ENCODE measurements at places on chromosomes 7 and 10. TPM values are rescaled to one million over a fixed set of nuclear protein-coding genes. Genes with fewer than 3 reads are reported as not detected.

Gene GNGT1
- total RNA-seq = not detected

Gene BAMBI
- 5.8 TPM for total RNA-seq

Gene CARD11
- 1.4 TPM for total RNA-seq

Gene PRR15
- not detected for total RNA-seq

Gene FBXL13
- total RNA-seq = 1.1 TPM

Gene PROSER2
- total RNA-seq = not detected

Gene LRRC61
- total RNA-seq = 10.2 TPM

Gene PTPRE
- 2.6 TPM for total RNA-seq

Gene GPR37
- total RNA-seq = 6.3 TPM

Gene CYP26C1
- 0.10 TPM for total RNA-seq

Gene STK31
- total RNA-seq = 1.7 TPM

Gene ARHGAP22
- total RNA-seq = 10.0 TPM

Gene PIP
- not detected for total RNA-seq

Gene ZNF239
- 4.1 TPM for total RNA-seq

Gene INHBA
- not detected for total RNA-seq

Gene ZNF853
- total RNA-seq = 5.5 TPM

Measured in glutamatergic neuron (in vitro differentiated cells).